GM12878 (cell line): ENCODE measurements at places on chromosomes 5 and 9. TPM values are rescaled to one million over a fixed set of nuclear protein-coding genes. Genes with fewer than 3 reads are reported as not detected.

- H3K36me3 ChIP-seq, result no peaks in the 10 kb centered on the region
- H3K4me3 ChIP-seq, result no peak overlapping the region
- DNase-seq, result no peak
- no peaks in the 10 kb centered on the region for H3K4me1 ChIP-seq
These were observed 295.1 kb downstream of the CDK5RAP2 start for GRCh38 chr9:120284821-120285220.

GRCh38 chr9:36151316-36152210, 15.0 kb downstream of the GLIPR2 start:
- peaks cover 56% of the 10 kb centered on the region for H3K4me1 ChIP-seq
- peak; percentile 72 for DNase-seq
- peak overlapping the region; percentile 74 for H3K27ac ChIP-seq

DNA sequence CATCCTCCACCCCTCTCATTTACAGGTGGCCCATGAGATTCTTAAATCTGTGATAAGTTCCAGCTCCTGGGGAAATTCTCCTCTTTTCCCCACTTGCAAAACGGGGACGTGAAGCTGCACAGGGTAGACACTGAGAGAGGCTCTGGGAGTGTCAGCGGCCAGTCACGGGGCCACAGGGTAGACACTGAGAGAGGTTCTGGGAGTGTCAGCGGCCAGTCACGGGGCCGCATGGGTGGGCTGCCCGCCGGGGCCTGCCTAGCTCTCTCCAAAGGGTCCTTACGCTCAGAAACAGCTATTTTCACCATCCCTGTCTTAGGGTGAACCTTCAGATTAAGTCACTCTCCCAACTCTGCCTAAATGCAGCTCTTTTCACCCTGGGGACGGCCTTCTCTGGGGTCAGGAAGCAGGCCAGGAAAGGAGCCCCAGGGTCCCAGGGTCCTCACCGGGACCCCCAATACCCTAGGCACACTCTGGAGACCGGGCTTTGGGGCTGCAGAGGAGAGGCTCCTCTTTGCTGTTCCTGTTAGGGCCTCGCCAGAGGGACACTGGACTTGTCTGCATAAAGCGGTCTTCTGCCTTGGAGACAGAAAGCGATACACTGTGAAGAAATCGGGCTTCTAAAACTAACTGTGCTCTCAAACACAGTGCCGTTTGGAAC, 1.5 kb downstream of the FAM78A start:
- peak overlapping the region; percentile 99 for H3K27ac ChIP-seq
- no peak for DNase-seq
- peak overlapping the region; percentile 99 for H3K4me3 ChIP-seq

GRCh38 chr5:98721231-98721928, 52.1 kb upstream of the RGMB start:
- no peaks in the 10 kb centered on the region for H3K4me1 ChIP-seq
- H3K36me3 ChIP-seq, result no peaks in the 10 kb centered on the region
- no peak for DNase-seq
- no peaks in the 10 kb centered on the region for H3K27me3 ChIP-seq
- no peak overlapping the region for H3K27ac ChIP-seq

- no peak for DNase-seq
- H3K27ac ChIP-seq, result no peak overlapping the region
- H3K27me3 ChIP-seq, result no peaks in the 10 kb centered on the region; the same call in 1 of the 2 replicates
- no peak overlapping the region for H3K4me3 ChIP-seq
- H3K36me3 ChIP-seq, result no peaks in the 10 kb centered on the region
- no peaks in the 10 kb centered on the region for H3K4me1 ChIP-seq
These were observed 32.1 kb upstream of the MVB12B start for GRCh38 chr9:126294331-126295081.

DNA sequence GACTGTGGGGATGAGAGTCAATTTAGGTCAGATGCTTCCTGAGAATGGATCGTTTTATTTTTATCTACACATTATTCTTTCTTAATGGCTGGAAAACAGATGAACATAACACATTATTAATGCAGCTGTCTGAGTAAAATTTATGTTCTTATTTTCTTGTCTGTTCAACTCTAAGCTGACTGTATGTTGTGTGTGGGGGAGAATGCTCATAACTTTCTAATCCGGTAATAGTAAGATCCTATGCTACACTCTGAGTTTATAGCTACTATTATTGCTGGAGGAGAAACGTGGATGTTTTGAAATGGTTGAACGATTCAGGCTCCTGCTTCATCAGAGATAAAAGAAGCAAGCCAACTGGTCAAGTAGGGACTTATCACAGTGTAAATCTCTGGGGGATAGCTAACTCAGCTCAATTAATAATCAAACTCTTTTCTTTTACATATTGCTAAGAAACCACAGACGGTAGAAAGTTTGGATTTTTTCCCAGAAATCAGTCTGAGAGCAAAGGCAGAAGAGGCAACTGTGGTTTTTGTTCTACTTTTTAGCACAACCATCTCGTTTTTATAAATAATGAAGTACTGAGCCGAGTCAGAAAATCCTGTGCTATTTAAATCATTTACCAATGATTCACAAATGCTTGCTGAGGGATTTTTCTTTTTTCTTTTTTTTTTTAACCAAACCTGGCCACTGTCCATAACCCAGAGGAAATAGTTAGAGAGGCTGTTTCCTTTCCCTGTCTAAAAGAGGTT, 265.0 kb upstream of the FAM174A start:
- H3K4me1 ChIP-seq, result no peaks in the 10 kb centered on the region
- no peak overlapping the region for H3K4me3 ChIP-seq
- no peak for DNase-seq

DNA sequence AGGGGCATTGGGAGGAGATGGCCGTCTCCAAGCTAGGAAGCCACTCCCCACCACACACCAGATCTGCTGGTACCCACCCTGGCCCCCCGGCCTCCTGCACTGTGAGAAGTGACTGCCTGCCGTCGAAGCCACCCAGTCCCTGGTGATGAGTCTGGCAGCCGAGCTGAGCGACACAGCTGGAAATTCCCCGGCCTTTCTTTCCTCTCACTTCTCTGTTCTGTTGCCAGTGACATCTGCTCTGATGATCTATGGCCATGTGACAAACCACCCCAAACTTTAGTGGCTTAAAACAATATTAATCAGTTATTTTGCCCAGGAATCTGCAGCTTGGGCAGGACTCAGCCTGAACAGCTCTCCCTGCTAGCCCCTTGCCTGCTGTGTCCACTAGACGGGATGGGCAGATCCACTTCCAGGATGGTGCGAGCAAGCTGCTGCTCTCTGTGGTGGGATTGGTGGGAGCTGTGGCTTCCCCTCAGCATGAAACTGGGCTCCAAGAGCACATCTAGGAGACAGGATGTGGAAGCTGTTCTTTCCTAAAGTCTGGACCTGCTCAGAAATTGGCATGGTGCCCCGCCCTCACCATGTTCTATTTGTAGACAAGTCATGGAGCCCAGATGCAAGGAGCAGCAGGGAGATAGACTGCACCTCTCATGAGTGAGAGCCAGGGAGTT, 211.2 kb downstream of the GADD45G start:
- no peaks in the 10 kb centered on the region for H3K36me3 ChIP-seq
- H3K27me3 ChIP-seq, result no peaks in the 10 kb centered on the region
- peak; percentile 69 for DNase-seq
- no peak overlapping the region for H3K4me3 ChIP-seq

- H3K4me1 ChIP-seq, result no peaks in the 10 kb centered on the region
- H3K27me3 ChIP-seq, result no peaks in the 10 kb centered on the region; the same call in 1 of the 2 replicates
- no peak for DNase-seq
- H3K36me3 ChIP-seq, result no peaks in the 10 kb centered on the region
- no peak overlapping the region for H3K4me3 ChIP-seq
These were observed 74.0 kb downstream of the GNAQ start for GRCh38 chr9:77957652-77958051.

GRCh38 chr9:85040146-85040545, 370.6 kb downstream of the NTRK2 start:
- no peak overlapping the region for H3K27ac ChIP-seq
- H3K4me3 ChIP-seq, result no peak overlapping the region
- peaks cover 11% of the 10 kb centered on the region for H3K27me3 ChIP-seq
- no peak for DNase-seq
- H3K4me1 ChIP-seq, result no peaks in the 10 kb centered on the region

GRCh38 chr5:156892223-156892622, 42.1 kb downstream of the PPP1R2B start:
- H3K36me3 ChIP-seq, result no peaks in the 10 kb centered on the region
- H3K27me3 ChIP-seq, result no peaks in the 10 kb centered on the region
- H3K27ac ChIP-seq, result no peak overlapping the region
- H3K4me3 ChIP-seq, result no peak overlapping the region

GRCh38 chr5:164357395-164358033, 852.1 kb downstream of the MAT2B start:
- H3K4me3 ChIP-seq, result no peak overlapping the region
- DNase-seq, result no peak
- no peaks in the 10 kb centered on the region for H3K4me1 ChIP-seq
- H3K36me3 ChIP-seq, result no peaks in the 10 kb centered on the region

ADAMTS6 gene
- total RNA-seq, result 8.8 and 12.3 TPM in 2 replicates

VCAN gene
- total RNA-seq, result 12.3 and 15.2 TPM in 2 replicates

LHFPL2 gene
- total RNA-seq, result 18.9 and 21.8 TPM in 2 replicates
